ENCODE measurements at places on chromosomes 3 and 15.

DNA sequence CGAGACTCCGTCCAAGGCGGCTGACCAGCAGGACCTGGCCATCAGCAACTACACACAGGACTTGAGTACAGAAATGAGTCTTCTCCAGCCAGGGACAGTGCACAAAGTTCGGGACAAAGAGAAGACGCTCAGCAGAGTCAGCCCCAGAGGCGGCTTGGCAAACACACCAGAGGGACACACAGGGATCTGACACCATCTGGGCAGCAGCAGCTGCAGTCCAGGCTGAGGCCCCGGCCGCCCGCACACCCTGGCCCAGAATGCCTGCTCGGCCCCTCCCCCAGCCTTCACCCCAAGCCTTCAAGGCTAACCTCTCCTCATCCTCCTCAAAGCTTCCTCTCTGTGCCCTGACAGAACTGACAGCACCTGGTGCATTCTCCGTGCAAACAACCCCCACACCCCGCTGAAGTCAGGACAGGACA is 61.1 kb downstream of the XXYLT1 start:
- H3K4me3 ChIP-seq: no peak overlapping the region
- H3K4me1 ChIP-seq: no peaks in the 10 kb centered on the region
- peak overlapping the region; percentile 54 for H3K27ac ChIP-seq
- no peaks in the 10 kb centered on the region for H3K36me3 ChIP-seq

GRCh38 chr3:57890874-57891273 is 117.3 kb upstream of the FLNB start:
- no peaks in the 10 kb centered on the region for H3K4me1 ChIP-seq
- no peak overlapping the region for H3K4me3 ChIP-seq
- H3K27ac ChIP-seq: no peak overlapping the region
- DNase-seq: no peak
- no peaks in the 10 kb centered on the region for H3K27me3 ChIP-seq

DNA sequence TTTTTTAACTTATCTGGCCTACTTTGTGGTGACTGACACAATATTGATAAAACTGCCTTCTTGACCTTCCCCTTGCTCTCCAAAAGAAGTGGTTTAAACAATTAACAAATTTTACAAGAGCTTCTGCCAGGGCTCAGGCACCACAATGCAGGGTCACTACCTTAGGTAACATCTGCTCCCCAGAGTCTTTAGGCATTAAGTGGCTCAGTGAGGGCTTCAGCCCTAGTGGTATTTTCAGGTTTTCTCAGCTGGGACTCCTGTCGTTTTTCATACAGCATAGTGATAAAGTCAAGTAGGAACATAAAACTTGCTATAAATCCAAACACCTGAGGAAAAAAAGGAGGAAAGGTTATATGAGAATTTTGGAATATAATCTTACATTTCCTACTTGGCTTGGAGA is 18.9 kb downstream of the CMTM6 start:
- no peaks in the 10 kb centered on the region for H3K27me3 ChIP-seq
- H3K36me3 ChIP-seq: peaks cover 37% of the 10 kb centered on the region
- DNase-seq: no peak
- no peak overlapping the region for H3K4me3 ChIP-seq

- H3K27ac ChIP-seq: no peak overlapping the region
- no peak for DNase-seq
- H3K4me1 ChIP-seq: no peaks in the 10 kb centered on the region
- no peaks in the 10 kb centered on the region for H3K27me3 ChIP-seq
- H3K4me3 ChIP-seq: no peak overlapping the region
- no peaks in the 10 kb centered on the region for H3K36me3 ChIP-seq
Observed at GRCh38 chr3:19467761-19468160, 319.5 kb downstream of the KCNH8 start.

DNA sequence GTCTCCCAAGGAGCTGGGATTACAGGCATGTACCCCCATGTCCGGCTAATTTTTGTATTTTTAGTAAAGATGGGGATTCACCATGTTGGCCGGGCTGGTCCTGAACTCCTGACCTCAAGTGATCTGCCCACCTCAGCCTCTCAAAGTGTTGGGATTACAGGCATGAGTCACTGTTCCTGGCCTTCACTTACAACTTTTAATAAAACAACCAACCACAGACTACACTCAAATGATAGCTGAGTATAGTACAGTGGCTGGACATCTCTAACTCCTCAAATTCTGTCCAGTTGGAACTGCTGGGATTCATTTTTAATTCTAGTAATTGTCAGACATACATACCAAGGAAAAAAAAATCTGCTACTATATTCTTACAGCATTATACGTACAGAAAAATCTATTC is 71.0 kb downstream of the PBRM1 start:
- peaks cover 13% of the 10 kb centered on the region for H3K36me3 ChIP-seq
- DNase-seq: no peak
- H3K4me1 ChIP-seq: no peaks in the 10 kb centered on the region
- no peaks in the 10 kb centered on the region for H3K27me3 ChIP-seq
- no peak overlapping the region for H3K27ac ChIP-seq
- no peak overlapping the region for H3K4me3 ChIP-seq

DNA sequence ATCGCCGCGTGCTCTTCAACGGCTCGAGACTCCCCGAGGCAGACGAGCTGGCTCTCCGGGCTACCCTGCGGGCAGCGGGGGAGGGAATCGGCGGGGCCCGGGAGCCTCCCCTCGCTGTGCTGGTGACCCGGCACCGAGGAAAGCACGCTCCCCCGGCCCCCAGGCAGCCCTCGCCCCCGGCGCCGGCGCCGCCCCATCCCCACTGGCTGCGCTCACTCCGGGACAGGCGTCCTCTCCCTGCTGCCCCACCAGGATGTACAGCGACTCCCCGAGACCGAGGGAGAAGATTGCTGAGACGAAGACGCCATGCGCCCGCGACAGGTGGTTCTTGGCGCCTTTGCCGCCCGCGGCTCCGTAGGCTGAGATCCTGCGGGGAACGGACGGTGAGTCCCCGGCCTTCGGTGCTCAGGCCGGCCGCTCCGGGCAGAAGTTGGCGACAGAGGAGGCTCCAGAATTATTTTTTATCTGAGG is 1.7 kb downstream of the LTK start:
- no peak for DNase-seq
- no peak overlapping the region for H3K27ac ChIP-seq
- H3K36me3 ChIP-seq: no peaks in the 10 kb centered on the region
- no peaks in the 10 kb centered on the region for H3K4me1 ChIP-seq
- H3K27me3 ChIP-seq: peaks cover 10% of the 10 kb centered on the region
- H3K4me3 ChIP-seq: no peak overlapping the region

- H3K27me3 ChIP-seq: no peaks in the 10 kb centered on the region
- no peaks in the 10 kb centered on the region for H3K4me1 ChIP-seq
- no peak overlapping the region for H3K4me3 ChIP-seq
- no peak overlapping the region for H3K27ac ChIP-seq
- no peak for DNase-seq
Observed at GRCh38 chr3:4956738-4957137, 22.5 kb upstream of the BHLHE40 start.

DNA sequence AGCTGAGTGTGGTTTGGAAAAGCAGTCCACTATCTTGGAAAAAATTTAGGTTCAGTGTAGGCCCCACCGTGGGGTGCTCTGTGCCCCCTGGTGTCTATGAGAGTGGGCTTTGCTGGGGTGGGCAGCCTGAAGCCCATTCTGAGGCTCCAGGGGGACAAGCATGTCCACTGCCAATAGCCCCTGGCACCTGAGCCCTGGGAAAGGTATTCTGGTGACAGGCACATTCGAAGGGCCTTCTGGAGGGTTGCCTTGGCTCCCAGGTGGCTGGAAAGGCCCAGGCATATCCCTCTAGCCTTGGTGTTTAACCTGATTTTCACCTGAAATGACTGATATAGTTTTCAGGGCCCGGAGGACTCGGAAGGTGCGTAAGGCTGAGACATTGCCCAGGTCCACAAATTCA is 36.1 kb downstream of the SCN5A start:
- no peaks in the 10 kb centered on the region for H3K27me3 ChIP-seq
- H3K36me3 ChIP-seq: no peaks in the 10 kb centered on the region
- H3K27ac ChIP-seq: no peak overlapping the region
- DNase-seq: no peak
- no peaks in the 10 kb centered on the region for H3K4me1 ChIP-seq

DNA sequence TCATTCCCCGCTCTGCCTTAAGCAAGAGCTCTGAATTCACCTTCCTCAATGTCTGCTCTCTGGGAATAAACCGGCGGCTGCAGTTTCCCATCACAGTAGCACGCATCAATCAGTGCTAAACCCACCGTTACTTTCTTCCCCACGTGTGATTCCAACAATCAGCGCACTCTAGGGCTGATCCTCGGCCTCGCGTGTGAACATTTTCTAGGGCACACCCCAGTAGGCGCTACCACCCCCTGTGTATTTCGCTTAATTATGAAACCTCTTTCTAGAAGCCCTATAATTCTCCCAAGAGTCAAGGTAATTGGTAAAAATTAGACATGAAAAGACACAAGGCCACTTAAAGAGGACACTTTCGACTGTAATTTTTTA is 87.5 kb downstream of the RFTN1 start:
- H3K27me3 ChIP-seq: no peaks in the 10 kb centered on the region
- H3K4me1 ChIP-seq: no peaks in the 10 kb centered on the region
- H3K36me3 ChIP-seq: no peaks in the 10 kb centered on the region
- H3K27ac ChIP-seq: no peak overlapping the region
- DNase-seq: no peak
- no peak overlapping the region for H3K4me3 ChIP-seq

- DNase-seq: peak; percentile 48
- no peaks in the 10 kb centered on the region for H3K36me3 ChIP-seq
- no peaks in the 10 kb centered on the region for H3K27me3 ChIP-seq
- H3K4me1 ChIP-seq: no peaks in the 10 kb centered on the region
- peak overlapping the region; percentile 69 for H3K27ac ChIP-seq
Observed at GRCh38 chr15:62112616-62113593, 46.1 kb downstream of the C2CD4A start.

GRCh38 chr3:116749388-116749787 is 39.8 kb downstream of the TUSC7 start:
- no peak overlapping the region for H3K4me3 ChIP-seq
- no peaks in the 10 kb centered on the region for H3K36me3 ChIP-seq
- no peak for DNase-seq
- no peaks in the 10 kb centered on the region for H3K4me1 ChIP-seq
- no peaks in the 10 kb centered on the region for H3K27me3 ChIP-seq

- no peaks in the 10 kb centered on the region for H3K27me3 ChIP-seq
- H3K27ac ChIP-seq: no peak overlapping the region
- no peak overlapping the region for H3K4me3 ChIP-seq
- no peak for DNase-seq
Observed at GRCh38 chr3:58746758-58747157, 80.2 kb upstream of the FAM3D start.

- H3K4me1 ChIP-seq: peaks cover 18% of the 10 kb centered on the region
- no peaks in the 10 kb centered on the region for H3K36me3 ChIP-seq
- H3K27me3 ChIP-seq: no peaks in the 10 kb centered on the region
- no peak overlapping the region for H3K27ac ChIP-seq
- H3K4me3 ChIP-seq: no peak overlapping the region
Observed at GRCh38 chr3:123877466-123877865, 6.7 kb downstream of the MYLK start.

DNA sequence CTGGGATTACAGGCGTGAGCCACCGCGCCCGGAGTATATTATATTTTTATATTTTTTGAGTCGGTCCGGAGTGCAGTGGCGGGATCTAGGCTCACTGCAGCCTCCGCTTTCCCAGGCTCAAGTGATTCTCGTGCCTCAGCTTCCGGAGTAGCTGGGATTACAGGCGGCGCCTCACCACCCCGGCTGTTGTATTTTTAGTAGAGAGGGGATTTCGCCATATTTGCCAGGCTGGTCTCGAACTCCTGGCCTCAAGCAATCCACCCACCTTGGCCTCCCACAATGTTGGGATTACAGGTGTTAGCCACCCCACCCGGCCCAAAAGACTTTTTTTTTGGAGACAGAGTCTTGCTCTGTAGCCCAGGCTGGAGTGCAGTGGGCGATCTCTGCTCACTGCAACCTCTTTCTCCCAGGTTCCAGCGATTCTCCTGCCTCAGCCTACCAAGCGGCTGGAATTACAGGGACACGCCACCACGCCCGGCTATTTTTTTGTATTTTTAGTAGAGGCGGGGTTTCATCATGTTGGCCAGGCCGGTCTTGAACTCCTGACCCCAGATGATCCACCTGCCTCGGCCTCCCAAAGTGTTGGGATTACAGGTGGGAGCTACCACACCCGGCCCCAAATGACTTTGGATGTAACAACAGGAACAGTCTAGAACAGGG is 1.0 kb downstream of the ZNF589 start:
- H3K36me3 ChIP-seq: no peaks in the 10 kb centered on the region
- H3K4me1 ChIP-seq: no peaks in the 10 kb centered on the region
- no peak for DNase-seq
- H3K4me3 ChIP-seq: peak overlapping the region; percentile 75
- H3K27ac ChIP-seq: peak overlapping the region; percentile 39

DNA sequence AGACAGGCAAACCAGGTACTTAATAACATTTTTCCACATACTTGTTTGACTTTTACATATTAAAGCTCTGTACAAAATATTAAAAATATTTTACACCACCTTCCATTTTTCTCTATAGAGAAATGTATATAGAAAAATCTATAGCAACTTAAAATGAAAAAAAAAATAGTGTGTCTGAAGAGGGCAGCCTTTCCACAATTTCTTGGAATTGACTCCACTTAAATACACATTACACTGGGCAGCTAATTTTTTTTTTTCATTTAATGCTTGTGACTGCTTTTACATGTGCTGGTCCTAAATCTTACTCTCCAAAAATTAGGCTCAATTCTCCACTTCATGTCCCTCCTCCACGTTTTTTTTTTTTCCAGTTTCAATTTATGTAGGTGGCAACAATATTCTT is 427.0 kb upstream of the RBMS3 start:
- H3K27ac ChIP-seq: no peak overlapping the region
- H3K27me3 ChIP-seq: no peaks in the 10 kb centered on the region
- H3K4me3 ChIP-seq: no peak overlapping the region
- H3K4me1 ChIP-seq: no peaks in the 10 kb centered on the region
- no peak for DNase-seq
- no peaks in the 10 kb centered on the region for H3K36me3 ChIP-seq

DNA sequence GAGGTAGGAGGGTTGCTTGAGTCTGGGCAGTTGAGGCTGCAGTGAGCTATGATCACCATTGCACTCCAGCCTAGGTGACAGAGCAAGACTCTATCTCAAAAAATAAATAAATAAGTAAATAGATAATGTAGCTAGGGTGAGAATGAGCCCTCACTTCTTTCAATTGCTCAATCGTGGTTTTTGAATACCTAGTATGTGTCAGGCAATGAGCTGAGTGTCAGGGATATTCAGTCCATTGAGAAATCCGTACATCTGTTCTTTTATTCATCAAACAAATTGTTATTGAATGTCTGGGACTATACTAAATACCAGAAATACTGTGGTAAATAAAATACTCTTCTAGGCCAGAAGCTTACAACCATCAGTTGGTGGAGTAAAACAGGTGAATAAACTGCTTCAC is 6.2 kb upstream of the ZNF148 start:
- H3K4me3 ChIP-seq: no peak overlapping the region
- H3K36me3 ChIP-seq: no peaks in the 10 kb centered on the region
- H3K27me3 ChIP-seq: no peaks in the 10 kb centered on the region
- no peak overlapping the region for H3K27ac ChIP-seq

DNA sequence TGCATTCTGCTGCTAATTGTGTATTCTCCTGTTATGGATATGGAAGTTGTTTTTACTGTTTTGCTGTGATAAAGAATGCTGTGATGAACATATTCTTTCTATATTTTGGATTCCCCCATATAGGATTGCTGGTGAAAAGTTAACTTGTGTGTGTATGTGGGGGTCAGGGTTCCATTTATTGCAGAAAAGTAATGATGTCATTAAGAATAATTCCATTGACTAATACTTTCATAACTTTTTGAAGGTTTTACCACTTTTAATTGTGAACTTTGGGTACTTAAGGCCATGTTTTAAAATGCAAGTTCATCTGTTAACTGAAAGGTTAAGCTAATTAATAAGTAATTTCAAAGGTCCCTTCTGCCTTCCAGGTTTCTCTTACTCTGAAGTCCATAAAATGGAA is 6.2 kb downstream of the NEO1 start:
- no peak overlapping the region for H3K4me3 ChIP-seq
- H3K27me3 ChIP-seq: no peaks in the 10 kb centered on the region
- H3K36me3 ChIP-seq: no peaks in the 10 kb centered on the region
- DNase-seq: no peak
- no peaks in the 10 kb centered on the region for H3K4me1 ChIP-seq
- no peak overlapping the region for H3K27ac ChIP-seq
